ENCODE measurements at places on chromosomes 12 and 14.

DNA sequence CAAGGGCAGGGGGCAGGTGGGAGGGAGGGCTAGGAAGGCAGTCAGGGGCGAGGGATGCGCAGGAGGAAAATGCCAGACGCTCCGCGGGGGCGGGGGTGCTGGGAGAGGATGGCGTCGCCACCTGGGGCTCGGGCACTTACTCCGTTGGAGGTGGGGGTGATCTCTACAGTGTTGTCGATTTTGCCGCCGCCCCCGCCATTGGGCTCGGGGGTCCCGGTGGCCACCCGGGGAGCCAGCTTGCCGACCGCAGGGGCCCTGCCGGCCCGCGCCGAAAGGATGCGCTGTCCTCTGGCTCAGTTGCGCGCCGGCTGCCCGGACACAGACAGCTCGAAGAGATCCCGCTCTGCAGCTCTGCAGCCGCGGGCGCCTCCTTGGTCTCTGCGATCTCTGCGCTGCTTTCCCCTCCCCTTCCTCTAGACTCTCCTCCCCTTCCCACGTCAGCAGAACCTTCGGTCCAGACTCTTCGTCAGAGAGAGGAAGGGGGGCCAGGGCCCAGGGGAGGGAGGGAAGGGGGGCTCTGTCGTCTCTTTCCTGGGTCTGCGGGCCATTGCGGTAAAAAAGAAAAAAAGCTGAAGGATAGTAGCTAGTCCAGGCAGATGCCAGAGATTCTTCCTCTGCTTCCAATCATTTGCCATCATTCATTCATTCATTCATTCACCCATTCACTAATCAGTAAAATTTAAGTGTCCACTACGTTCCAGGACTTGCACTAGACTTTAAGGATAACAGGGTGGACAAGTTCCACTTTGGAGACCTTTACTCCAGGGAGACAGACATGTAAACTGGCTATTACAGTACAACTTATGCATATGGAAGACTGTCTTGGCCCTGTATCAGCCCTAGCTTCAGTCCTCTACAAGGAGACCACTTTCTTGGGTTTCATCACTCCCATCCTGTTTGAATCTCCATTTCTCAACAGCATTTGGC lies at the start of gene SLC22A17:
Gene SLC22A17, minus strand, starts transcription at position 382 of the 927 bp plus-strand sequence.
- peak; percentile 80 for DNase-seq

GRCh38 chr14:105050551-105050897 lies 14.7 kb downstream of the GPR132 start:
- peak; percentile 44 for DNase-seq

DNA sequence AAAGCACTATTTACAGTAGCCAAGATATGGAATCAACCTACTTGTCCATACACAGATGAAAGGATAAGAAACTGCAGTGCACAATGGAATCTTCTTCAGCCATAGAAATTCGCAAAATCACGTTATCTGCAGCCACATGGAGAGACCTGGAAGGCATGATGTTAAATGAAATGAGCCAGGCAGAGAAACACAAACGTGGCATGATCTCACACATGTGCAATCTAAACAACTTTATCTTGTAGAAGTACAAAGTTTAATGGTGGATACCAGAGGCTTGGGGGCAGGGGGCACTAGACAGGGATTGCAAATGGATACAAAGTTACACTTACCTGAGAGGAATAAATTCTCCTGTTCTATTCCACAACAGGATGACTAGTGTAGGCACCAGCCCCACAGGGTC lies 24.1 kb downstream of the ASCL4 start:
- DNase-seq: no peak

GRCh38 chr12:104410326-104410725 lies 46.4 kb upstream of the CHST11 start:
- DNase-seq: no peak

DNA sequence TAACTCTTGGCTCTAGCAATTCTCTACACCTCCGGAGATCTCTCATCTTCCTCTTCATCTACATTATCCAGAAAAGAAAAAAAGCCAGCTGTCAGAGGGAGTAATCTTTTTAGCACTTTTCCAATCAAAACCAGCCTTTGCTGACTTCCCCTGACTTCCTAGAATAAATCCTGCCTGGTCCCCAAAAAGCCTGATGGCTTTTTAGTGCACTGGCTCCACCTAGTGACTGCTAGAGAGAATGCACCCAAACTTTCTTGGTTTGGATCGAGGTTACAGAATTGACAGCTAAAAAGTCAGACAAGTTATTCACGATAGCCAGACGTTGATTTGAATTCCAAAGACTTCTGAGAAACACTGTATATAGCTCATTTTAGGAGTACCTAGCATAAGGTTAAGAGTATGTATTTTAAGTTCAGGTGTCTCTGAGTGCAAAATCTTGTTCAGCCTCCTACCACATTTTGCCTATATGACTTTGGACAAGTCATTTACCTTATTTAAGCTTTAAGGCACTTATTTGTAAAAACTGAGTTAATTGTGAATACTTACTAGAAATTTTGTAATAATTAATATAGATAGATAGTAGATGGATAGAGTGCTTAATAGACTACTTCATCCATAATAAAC lies 185.7 kb upstream of the GRIN2B start:
- peak; percentile 33 for DNase-seq

DNA sequence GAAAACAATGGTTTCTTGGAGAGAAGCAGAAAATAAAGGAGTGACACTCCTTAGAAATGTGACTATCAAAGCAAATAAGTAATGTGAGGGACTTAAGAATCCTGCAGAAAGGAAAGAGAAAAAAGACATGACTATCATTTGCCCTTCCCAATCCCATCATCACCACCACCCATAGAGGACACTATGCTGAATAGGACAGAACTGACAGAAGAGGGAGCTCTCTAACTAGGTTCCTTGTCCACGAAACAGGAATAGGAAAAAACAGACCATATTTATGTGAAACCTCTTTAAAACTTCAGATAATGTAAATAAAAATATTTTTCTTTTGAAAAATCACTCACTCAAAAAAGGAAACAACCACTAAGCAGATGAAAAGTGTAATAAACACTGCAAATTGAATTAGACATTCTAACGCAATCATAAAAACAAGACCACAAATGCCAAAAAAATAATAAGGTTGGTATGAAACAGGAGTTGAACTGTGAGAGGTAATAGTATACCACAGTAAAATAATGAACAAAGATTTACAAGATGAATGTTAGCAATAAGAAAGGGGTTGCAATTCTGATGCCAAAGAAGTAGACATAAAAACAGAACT lies 24.1 kb downstream of the KLRD1 start:
- peak; percentile 57 for DNase-seq

DNA sequence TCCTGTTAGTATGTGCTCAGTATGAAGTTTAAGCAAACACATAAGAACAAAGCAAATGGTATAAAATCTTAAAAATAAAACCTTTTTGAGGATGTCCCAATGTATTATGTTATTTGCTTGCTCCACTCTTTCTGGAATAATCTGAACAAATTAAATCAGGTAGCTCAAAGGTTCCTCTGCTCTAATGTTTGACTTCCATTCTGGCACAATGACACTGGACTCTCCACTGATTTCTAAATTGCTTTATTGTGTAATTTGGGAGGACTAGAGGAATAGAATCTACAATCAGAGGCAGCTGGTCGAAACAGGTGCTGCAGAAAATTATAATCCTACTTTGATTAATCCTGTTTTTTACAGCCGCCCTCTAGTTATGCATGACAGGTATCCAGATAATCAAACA lies 523.7 kb upstream of the FOXG1 start:
- no peak for DNase-seq

- no peak for DNase-seq
Observed at GRCh38 chr12:114688256-114688845, 4.4 kb upstream of the TBX3 start.

GRCh38 chr14:24093207-24093900 lies 757 bp upstream of the PCK2 start:
- no peak for DNase-seq

DNA sequence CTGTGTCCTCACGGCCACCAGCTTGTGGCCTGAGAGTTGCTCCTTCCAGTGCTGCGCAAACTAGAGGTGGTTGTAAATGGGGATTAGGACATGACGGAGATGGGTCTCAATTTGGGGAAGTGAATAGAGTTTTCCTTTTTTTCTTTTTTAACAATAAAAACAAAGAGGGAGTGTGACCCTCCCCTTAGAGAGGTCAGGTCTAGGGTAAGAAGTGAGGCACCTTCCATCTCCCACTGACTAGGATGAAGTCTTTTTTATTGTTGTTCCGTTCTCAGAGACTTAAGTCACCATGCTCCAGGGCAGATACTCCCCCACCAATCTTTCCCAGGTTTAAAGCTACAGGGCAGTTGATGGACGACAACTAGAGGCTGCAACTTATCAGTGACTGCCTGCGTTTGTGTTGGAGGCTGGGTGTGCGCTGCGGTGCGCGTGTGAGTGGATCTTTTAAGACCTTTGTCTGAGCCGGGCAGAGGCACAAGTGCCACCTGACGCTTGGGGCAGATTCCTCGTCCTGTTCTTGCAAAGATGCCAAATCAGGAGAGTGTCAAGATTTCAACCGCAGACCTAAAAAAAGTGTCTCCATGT lies 2.1 kb upstream of the GSC start:
- DNase-seq: no peak

GRCh38 chr12:57844709-57845477 lies 1.6 kb downstream of the CTDSP2 start:
- DNase-seq: peak; percentile 81

DNA sequence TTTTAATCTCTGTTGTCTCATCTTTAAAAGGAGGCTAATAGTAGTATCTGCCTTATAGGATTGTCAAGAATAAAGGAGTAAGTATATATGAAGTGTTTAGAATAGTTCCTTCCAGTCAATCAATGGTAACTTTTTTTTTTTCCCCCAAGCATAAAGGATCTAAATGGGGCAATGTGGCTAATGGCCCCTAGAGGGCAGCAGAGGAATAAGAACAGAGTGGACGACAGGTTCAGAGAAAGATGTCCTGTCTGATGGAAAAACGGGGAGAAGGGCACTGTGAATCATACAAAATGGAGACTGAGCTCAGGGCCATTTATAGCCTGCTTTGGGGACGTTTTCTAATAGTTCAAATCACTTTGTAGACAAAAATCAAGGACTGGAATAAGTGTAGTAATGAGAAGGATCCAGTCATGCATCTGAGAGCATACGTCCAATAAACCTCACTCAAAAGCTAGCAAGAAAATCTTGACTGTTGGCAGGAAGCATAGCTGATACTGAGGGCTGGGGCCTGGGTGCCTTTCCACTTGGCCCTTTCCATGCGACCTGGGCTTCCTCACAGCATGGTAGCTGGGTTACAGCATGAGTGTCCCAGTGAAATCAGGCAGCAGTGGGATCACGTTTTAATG lies 51.3 kb downstream of the IFNG-AS1 start:
- peak; percentile 60 for DNase-seq

GRCh38 chr14:70871863-70872677 lies 35.2 kb upstream of the PCNX1 start:
- peak; percentile 68 for DNase-seq

- DNase-seq: no peak
Observed at GRCh38 chr12:92991134-92991533, 62.0 kb upstream of the EEA1 start.

GRCh38 chr14:43031598-43031997 lies 1424.9 kb downstream of the LRFN5 start:
- no peak for DNase-seq

GRCh38 chr12:68359674-68360073 lies 27.5 kb upstream of the MDM1 start:
- no peak for DNase-seq

DNA sequence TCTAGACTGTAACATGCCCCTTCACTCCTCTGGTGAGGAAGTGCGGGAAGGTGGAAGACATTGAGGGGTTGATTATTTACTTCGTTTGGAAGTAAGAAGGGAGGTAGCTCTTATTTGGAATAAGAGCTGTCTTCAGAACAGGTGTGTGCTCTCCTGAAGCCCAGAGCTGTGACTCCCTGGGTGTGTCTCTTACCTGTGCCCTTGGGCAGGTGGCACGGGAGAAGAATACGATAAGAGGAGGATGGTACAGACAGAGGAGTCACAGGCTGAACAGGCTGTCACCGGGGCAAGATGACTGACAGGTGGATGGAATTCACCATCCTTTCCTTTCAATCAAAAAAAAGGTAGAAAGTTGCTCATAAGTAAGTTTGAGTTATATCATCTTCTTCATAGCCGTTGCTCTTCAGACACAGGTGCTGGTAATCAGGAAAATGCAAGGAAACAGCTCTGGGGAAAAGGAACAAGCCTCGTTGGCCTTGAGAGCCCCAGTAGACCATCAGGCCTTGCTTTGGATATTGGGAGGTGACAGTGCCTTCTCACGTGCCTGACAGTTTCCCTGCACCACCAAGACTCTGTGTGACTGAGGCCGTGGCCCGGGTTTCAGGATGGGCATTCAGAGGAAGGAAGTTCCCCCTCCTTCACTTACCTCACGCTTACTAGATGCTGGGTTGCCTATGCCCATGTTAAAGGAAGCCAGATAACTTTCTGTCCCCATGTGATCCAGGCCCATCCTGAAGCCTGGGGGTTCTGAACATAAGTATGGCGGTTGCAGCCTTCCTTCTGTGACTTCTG lies 120.4 kb downstream of the ETV6 start:
- no peak for DNase-seq

GRCh38 chr14:93266127-93266526 lies 59.1 kb downstream of the UBR7 start:
- DNase-seq: no peak

DNA sequence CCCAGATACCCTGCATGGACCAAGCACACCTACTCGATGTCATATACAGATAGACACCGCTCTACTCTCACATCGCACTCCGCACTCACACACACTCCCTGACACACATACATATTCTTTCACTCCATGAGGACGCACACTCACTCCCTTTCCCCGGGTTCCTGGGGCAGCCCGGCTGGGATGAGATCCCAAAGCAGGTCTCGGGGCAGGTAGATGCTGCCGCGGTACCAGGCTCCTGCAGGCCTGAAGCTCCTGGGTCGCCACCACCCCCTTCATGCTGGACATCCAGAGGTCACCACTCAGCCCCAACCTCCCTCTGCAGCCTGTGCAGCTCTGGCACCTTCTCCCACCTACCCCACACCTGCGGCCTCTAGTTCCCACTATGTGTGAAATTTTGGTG lies 2.3 kb downstream of the C1QL4 start:
- DNase-seq: no peak

DNA sequence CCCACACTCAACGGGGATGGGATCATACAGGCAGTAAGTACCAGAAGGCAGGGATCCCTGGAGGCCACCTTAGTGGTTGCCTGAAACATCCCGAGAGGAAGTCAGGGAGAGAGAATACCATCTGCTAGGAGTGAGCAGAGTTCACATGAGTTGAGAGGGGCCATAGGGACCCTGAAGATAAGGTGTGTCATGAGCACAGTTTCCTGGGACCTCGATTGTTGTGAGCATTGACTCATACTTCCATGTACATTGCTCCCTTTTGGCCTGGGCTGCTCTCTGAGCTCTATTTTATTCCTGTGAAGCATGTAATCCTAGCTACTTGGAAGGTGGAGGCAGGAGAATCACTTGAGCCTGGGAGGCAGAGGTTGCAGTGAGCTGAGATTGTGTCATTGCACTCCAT lies 120.5 kb downstream of the TBC1D30 start:
- no peak for DNase-seq

DNA sequence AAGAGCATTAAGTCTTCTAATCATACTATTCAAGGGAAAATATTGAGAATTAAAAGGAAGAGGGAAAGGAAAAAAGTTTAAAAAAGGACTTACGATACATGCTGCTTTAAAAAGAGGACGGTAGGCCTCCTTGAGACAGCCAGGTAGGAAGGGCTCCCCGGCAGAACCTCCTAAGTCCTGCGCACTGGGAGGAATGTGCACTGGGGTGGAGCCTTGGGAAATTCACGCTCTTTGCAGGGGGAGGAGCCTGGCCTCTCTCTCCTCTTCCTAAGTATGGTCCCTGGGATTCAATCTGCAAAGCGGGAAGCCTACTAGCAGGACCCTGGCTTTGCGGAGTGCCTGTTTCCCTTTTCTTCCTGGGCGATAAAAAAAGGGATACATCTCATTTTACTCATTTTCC lies 553.0 kb downstream of the RPS29 start:
- no peak for DNase-seq

Data from RPMI7951 (cell line).